Substantia nigra (tissue), 51 donors: ENCODE measurements at places on chromosomes 2 and 18.

GRCh38 chr18:5444269-5444668 is 99.5 kb downstream of the EPB41L3 start:
- no peak for DNase-seq

GRCh38 chr18:11981192-11981542 is at the start of gene IMPA2:
Gene IMPA2 (plus strand): TSS chr18:11981507. CDS start chr18:11981670, 163 bp downstream.
- DNase-seq = peak; percentile 72

GRCh38 chr2:218829868-218830451 is 1.6 kb downstream of the PRKAG3 start:
- DNase-seq = no peak

DNA sequence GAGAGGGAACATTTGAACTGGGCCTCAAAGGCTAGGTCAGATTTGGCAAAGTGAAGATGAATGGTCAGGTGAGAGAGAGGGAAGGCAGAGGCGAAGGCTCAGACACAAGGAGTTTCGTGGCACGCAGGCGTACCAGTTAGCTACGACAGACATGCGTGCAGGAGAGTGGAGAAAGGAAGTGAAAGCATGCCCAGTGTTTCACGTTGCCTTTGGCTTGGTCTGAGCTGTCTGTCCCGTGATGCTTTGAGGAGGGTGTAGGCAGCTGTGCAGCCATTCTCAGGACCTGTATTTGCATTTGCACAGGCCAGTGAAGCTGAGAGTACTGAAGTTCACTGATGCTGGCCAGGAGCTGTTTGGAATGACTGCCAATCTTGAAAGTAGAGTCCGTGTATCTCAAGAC is 69.5 kb downstream of the HNRNPLL start:
- DNase-seq = no peak

DNA sequence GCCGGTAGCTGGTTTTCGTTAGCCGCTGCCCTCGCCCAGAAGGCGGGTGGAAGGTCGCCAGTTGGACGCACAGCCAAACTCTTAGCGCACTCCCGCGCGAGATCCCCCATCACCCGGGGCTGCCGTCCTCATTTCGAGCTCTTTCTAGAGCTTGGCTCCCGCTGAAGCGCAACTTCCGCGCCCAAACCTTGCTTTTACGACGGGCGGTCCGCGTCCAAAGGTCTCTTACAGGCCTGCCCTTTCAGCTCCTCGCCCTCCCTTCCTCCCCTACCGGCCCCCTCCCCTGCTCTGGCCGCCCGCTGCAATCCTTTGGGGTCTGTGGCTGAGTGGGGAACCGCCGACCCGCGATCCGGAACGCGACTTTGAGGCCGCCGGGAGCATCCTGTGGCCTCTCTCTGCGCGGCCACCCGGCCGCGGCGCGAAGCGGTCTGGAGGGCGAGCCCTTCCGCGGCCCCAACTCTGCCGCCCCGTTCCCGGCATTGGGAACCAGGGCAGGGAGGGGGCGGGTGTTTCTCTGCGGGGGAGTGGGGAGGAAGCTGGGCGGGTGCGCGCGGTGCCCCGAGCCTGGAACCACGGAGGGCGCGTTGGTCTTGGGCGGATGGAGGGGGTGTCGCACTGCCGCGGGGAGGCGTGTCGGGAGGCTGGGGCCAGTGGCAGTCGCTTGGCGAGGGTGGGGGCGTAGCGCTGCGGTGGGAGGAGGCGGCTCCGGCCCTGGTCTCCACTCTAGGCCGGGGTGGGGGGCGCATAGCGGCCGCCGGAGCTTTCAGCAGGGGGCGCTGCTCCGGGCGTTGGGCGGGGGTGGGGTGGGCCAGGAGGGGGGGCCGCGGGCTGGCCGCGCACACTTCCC is at the start of gene GDF7:
Gene GDF7 (plus strand): TSS at position 841 of the 847 bp plus-strand sequence. CDS start 96 bp downstream, outside the sequence.
- DNase-seq = no peak

- no peak for DNase-seq
Observed at GRCh38 chr2:127007652-127008051, 99.3 kb downstream of the BIN1 start.

DNA sequence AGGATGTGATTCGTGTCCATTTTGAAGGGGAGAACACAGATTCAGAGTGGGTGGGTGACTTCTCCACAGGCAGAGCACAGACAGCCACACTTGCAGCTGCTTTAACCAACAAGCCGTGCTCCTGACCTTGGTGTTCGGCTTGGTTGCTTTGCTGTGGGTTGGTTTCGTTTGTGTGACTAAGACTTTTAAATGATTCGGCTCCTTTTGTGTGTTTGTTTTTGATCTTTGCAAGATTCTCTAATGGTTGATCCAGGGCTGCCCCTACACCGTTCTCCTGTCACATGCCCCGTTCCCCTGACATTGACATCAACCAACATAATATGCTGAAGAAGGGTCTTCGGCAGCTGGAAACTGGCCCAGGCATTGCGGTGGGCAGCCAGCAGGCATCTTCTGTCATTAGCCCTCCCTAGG is 95.9 kb upstream of the MBOAT2 start:
- DNase-seq = no peak

GRCh38 chr2:105291981-105292380 is 37.6 kb downstream of the TGFBRAP1 start:
- DNase-seq = no peak
